ENCODE measurements at places on chromosomes 12 and 14. TPM values are rescaled to one million over a fixed set of nuclear protein-coding genes. Genes with fewer than 3 reads are reported as not detected.
A peak's percentile ranks its signal among the peaks of the same experiment; 100 is the strongest.

Gene NFE2
- total RNA-seq, result 3.8 TPM

Gene SMOC1
- 1.8 TPM for total RNA-seq

Gene PTCSC3
- not detected for total RNA-seq

Gene TRIM9
- 0.66 TPM for total RNA-seq

GRCh38 chr14:102798926-102799325 lies 21.7 kb downstream of the TRAF3 start:
- H3K4me1 ChIP-seq, result peaks cover 22% of the 10 kb centered on the region
- no peak overlapping the region for H3K27ac ChIP-seq
- H3K27me3 ChIP-seq, result no peaks in the 10 kb centered on the region
- DNase-seq, result no peak
- H3K36me3 ChIP-seq, result no peaks in the 10 kb centered on the region

DNA sequence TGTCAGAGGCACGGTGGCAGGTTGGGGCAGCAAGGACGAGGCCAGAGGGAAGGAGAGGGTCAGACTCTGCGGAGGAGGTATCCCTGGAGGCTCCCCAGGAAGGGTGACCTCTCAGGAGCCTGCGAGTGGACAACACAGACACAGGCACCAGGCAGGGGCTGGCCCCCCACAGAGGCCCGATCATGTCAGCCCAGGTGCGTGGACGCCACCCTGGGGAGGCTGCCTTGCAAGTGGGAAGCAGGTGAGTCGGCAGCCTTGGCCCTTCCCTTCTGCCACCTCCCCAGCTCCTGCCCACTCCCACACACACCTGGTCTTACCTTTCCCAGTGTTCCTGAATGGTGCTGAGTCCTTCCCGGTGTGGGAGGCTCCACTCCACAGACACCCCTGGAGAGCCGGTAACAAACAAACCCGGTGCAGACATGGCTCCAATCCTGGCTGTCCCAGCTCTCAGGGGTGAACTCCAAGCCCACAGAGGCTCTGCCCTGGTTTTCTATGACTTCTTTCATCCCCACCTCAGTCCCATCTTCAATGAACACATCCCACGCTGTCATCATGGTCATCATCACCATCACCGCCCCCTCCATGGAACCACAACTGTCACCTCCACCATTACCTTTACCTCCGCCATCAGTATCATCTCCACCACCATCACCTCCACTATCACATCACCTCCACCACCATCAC lies 5.2 kb downstream of the ZBTB42 start:
- H3K4me3 ChIP-seq, result no peak overlapping the region
- no peaks in the 10 kb centered on the region for H3K36me3 ChIP-seq
- H3K27ac ChIP-seq, result no peak overlapping the region
- no peaks in the 10 kb centered on the region for H3K27me3 ChIP-seq
- no peak for DNase-seq

- no peaks in the 10 kb centered on the region for H3K36me3 ChIP-seq
- no peak for DNase-seq
- H3K27me3 ChIP-seq, result no peaks in the 10 kb centered on the region
- H3K4me3 ChIP-seq, result no peak overlapping the region
- no peak overlapping the region for H3K27ac ChIP-seq
- H3K4me1 ChIP-seq, result no peaks in the 10 kb centered on the region
These were observed 31.4 kb downstream of the CFAP251 start for GRCh38 chr12:121949648-121950397.

DNA sequence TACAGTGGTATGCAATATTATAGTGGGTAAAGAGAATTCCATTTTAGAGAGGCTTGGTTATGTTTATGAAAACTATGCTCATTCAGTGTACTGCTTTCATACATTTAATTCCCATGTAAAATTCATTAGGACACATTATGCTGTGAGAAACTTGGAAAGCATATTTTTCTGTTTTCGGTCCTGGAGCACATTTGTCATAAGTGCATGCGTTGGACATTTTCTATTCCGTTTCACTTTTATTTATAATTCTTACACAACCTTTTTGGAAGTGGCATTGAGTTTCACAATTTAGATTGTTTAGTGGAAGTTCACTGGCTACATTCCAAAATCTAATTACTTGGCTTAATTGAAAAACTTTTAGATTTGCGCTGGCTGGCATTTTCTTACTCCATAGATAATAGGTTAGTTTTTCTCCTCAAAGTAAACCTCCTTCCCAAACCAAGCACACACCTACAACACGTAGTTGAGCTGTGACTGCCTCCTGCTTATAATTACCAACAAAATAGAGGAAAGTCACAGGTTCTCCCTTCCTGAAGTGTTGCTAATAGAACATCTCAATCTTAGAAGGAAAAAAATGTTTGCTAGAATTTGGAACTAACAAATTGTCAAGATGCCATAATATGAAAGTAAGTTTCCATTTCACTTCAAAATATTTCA lies 938.5 kb downstream of the TRHDE start:
- no peaks in the 10 kb centered on the region for H3K27me3 ChIP-seq
- H3K4me1 ChIP-seq, result no peaks in the 10 kb centered on the region
- DNase-seq, result no peak
- H3K36me3 ChIP-seq, result no peaks in the 10 kb centered on the region
- no peak overlapping the region for H3K27ac ChIP-seq

- no peak overlapping the region for H3K4me3 ChIP-seq
- no peaks in the 10 kb centered on the region for H3K36me3 ChIP-seq
- peaks cover 38% of the 10 kb centered on the region for H3K4me1 ChIP-seq
- H3K27ac ChIP-seq, result peak overlapping the region; percentile 2
- DNase-seq, result no peak
- H3K27me3 ChIP-seq, result no peaks in the 10 kb centered on the region
These were observed 289.7 kb downstream of the RAD51B start for GRCh38 chr14:68109132-68109900.

GRCh38 chr12:62466594-62467491 lies at the start of gene MON2:
Gene MON2 (plus strand): TSS chr12:62466826. CDS start chr12:62467208, 382 bp downstream.
- peaks cover 39% of the 10 kb centered on the region for H3K4me1 ChIP-seq
- peaks cover 12% of the 10 kb centered on the region for H3K36me3 ChIP-seq
- peak within 1 kb of the TSS; percentile 85 for H3K4me3 ChIP-seq

DNA sequence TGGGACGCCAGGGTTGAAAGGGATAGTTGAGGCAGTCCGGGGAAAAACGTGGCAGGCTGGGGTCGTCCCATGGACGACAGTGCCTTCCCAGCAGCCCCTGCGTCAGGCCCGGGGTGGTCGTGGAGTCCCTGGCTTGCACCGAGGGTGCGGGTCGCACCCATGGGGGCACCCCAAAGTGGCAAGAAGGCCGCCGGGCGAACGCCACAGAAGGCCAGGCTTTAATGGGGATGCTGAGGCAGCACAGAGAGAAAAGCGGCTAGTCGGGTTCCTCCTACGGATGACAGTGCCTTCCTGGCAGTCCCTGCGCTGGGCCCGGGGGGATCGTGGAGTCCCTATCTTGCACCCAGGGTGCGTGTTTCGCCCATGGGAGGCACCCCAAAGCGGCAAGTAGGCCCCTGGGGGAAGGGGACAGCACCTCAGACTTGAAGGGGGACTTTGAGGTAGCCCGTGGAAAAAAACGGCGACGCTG lies 158.6 kb upstream of the ALG10B start:
- peak; percentile 89 for DNase-seq
- no peaks in the 10 kb centered on the region for H3K36me3 ChIP-seq
- H3K27me3 ChIP-seq, result no peaks in the 10 kb centered on the region
- no peaks in the 10 kb centered on the region for H3K4me1 ChIP-seq
